GM23248 (cell line): ENCODE measurements at places on chromosomes 4 and X. TPM values are rescaled to one million over a fixed set of nuclear protein-coding genes. Genes with fewer than 3 reads are reported as not detected.

- DNase-seq: peak; percentile 47
Observed at GRCh38 chrX:130771230-130771629, 131.8 kb downstream of the ENOX2 start.

- no peak for DNase-seq
Observed at GRCh38 chrX:39574178-39574577, 523.6 kb downstream of the BCOR start.

- DNase-seq: peak; percentile 32
Observed at GRCh38 chr4:37562592-37562991, 123.6 kb downstream of the RELL1 start.

GRCh38 chrX:73127700-73128241 lies 48.5 kb upstream of the PABPC1L2A start:
- DNase-seq: no peak

Gene STK26
- 1.0 and 1.1 TPM in 2 replicates for total RNA-seq

Gene MAGEC2
- total RNA-seq: not detected in 2 replicates
